ENCODE measurements at places on chromosomes 11 and 22. TPM values are rescaled to one million over a fixed set of nuclear protein-coding genes. Genes with fewer than 3 reads are reported as not detected.

GRCh38 chr22:28146401-28147314 is 227.6 kb upstream of the PITPNB start:
- no peak for DNase-seq

The PKP3 gene
- total RNA-seq: 0.43 TPM

GRCh38 chr22:30332994-30333706 is 6.4 kb upstream of the TBC1D10A start:
- no peak for DNase-seq

GRCh38 chr22:48821346-48821690 is 1006.4 kb downstream of the BRD1 start:
- DNase-seq: no peak

DNA sequence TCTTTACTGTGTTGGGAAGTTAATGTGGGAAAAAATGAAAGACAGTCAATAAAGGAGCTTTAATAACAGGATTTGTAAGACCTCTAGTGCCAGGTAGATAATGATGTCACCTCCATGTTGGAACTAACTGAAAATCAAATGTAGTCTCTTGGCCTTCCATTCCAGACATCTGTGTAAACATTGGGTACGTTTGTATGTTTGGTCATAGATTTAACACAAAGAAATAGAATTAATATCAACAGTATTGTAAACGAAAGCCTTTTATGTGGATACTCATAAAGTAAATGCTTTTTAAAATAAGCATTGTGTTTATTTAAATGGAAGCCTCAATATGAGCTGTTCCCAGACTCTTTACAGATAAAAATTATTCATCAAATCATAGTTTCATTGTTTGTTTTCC is 605.7 kb downstream of the METTL15 start:
- no peak for DNase-seq

The DDX17 gene
- 178 TPM for total RNA-seq

DNA sequence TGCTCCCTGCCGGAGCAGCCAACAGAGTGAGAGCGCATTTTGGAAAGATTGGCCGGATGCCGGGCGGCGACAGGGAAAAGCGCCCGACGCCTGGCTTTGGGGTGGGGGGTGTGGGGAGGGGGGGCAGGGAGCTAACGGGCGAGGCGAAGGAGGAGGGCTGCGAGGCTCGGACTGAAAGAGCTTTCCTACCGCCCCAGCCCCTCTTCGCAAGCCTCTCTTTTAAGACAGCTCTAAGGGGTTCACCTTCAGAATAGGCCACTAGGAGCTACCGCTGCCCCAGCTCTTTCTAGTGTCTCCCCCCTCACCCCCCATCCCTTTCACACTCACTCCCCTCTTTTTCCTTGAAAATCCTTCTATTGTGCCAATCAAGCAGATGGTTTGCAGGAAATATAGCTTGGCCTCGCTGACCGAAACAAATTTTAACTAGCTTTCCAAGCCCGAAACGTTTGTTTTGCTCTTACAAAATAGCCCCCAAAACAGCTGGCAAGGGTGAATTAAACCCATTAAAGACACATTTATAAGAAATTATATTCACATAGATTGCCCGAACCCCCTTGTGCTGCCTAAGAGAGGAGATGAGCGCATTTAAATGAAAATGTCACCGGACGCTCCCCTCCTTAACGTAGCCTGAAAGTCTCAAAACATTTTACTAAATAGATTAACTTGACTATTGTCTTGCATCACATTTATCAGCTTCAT is 3.7 kb upstream of the DBX1 start:
- DNase-seq: no peak

DNA sequence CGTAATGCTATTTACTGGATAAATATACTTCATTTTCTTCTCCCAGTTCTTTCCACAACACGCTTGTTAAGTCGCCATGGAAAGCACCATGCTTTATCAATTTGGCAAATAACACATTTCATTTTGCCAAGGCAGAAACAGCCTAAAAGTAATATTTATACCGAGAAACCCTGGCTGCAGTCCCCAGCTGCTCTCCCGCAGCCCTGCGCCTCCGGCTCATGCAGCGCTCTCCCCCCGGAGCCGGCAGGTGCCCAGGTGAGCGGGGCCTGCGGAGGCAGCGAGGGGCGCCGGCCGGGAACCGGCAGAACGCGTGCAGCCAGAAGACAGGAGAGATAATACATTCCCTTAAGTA is 681 bp upstream of the ARHGEF12 start:
- no peak for DNase-seq

The SERPIND1 gene
- 1.5 TPM for total RNA-seq

- no peak for DNase-seq
Observed at GRCh38 chr11:114441921-114442320, 2.7 kb downstream of the REXO2 start.

DNA sequence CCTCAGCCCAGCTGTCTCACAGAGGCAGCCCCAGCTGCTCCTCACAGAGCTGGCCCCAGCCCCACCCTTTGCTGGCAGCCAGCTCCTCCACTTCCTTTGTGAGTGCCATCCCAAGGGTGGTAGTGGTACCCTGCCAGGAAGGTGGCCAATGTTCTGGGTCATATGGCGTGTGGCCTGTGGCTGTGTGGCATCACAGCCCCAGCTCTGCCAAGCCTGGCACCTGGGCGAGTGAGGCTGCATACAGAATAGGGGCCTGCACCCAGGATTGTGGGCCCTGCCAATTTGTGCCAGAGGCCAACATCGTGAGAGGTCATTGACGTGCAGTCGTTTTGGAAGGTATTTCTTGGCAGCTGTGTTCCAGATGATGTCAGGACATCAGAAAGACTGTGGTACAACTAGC is 10.7 kb downstream of the TUB start:
- DNase-seq: no peak

The CREBZF gene
- 11.6 TPM for total RNA-seq

DNA sequence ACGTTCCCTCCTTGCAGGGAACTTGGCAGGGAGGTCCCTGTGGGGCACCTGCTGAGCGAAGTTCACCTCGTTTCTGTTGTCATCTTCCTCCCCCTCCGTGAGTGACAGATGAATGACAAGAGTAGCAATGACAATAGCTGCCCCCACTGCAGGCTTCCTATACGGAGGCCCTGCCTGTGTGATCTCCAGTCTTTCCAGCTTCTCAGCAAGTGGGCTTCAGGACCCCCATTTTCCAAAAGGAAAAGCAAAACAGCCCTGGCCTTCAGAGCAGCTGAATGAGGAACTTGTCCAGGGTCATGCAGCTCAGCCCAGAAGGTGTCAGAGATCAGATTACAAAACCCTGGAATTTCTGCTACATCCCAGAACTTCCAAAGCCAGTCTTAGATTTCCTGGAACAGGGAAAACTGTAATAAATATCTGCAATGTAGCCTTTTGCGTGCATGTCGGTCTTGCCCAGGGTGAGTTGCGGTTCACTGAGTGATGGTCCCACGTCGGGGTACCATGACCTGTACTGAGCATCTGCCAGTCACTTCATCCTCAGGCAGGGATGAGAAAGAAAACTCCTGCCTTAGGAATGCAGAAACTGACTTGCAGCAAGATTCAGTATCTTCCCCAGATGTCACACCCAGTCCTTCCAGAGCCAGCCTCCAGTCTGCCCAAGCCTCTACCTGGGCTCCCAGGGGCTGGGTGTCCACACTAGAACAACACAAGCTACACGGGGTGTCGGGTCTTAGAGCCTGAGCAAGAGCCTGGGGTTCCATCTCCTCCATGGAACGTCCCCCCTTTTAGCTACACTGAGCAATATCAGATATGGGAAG is 1457.0 kb downstream of the BRD1 start:
- DNase-seq: no peak

The OR52I1 gene
- total RNA-seq: not detected

GRCh38 chr11:119207415-119207960 is 1.3 kb downstream of the CBL start:
- DNase-seq: no peak

DNA sequence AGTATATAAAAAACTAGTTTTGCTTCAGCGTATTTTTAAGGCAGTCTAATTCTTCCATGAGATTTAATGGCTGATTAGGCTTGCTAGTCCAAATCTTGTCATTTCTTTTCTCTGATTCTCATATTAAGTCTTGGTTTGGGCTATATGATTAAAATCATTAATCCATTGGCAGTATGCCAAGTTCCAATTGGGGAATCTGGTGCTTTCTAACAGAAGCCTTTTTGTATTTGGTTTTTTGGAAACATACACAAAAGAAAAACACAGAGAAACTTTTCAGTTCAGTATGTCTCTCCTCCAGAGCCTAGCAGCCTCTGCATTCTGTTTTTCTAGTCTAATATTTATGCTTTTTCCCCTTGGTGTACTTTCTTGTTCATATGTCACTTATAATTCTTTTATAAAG is 37.9 kb downstream of the SWAP70 start:
- DNase-seq: no peak

GRCh38 chr11:12900496-12900895 is 108.6 kb upstream of the RASSF10 start:
- no peak for DNase-seq

DNA sequence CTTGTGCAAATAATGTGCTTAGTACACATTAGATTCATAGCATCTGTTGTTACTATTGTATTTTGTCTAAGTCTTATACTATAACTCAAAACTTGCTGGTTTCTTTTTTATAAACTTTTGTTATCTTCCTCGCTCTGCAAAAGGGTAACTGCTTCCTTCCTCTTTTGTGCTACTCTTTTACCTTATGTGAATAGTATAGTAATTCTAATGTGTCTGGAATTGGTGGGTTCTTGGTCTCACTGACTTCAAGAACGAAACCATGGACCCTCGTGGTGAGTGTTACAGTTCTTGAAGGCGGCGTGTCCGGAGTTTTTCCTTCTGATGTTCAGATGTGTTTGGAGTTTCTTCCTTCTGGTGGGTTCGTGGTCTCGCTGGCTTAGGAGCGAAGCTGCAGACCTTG is 563.1 kb upstream of the LUZP2 start:
- DNase-seq: no peak

DNA sequence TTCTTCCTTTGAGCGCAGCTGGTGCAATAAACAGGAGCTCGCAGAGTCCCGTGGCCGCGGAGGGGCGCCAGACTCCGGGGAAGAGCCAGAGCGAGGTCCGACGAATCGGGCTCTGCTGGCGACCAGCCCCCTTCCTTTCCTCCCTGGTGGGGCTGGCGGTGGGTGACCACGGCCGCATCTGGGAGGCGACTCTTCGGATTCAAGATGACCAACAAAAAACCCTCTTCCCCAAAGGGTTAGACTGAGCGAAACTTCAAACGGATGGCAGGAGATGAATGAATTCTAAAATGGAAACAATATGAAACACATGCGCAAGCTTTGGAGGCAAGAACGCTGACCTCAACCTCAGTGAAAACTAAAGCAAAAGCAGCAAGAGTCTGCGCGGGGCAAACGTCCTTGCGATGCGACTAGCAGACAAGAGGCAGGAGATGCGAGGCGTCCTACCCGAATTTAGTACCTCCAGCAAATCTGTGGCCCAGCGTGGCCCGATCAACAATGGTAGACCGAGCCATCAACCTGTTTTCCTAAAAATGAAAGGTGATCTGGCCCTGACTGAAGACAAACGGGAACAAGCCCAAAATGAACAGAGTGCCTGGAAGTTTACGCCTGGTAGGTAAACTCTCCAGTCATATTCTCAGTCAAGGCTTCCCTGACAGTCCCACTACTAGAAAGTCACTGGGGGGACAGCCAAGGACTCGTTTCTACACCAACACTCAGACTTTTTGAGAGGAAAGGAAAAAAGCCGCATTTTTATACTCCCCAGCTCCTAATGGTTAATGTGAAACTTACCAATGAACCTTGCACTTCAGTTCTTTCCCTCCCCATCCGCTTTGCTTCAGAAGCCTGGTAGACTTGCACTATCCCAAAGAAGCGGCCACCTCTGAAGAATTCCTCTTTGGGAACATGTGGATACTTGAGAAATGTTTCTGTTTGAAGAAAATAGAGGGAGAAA is 11.6 kb downstream of the MMP3 start:
- no peak for DNase-seq

The NAT10 gene
- 16.0 TPM for total RNA-seq

- no peak for DNase-seq
Observed at GRCh38 chr11:19389787-19390303, 149.1 kb upstream of the E2F8 start.

The DEFB131B gene
- total RNA-seq: not detected
